ENCODE measurements at places on chromosomes 2 and 18. TPM values are rescaled to one million over a fixed set of nuclear protein-coding genes. Genes with fewer than 3 reads are reported as not detected.

The OR6B2 gene
- not detected for total RNA-seq

The SLC30A3 gene
- total RNA-seq, result 4.3 TPM

The GNAL gene
- 24.5 TPM for total RNA-seq

The CDK5R2 gene
- total RNA-seq, result 0.18 TPM

The EVA1A gene
- 0.53 TPM for total RNA-seq

The SLC39A10 gene
- 45.5 TPM for total RNA-seq

The IL1F10 gene
- not detected for total RNA-seq

The ACVR2A gene
- 16.4 TPM for total RNA-seq

The B3GNT7 gene
- total RNA-seq, result 3.6 TPM

The VSNL1 gene
- total RNA-seq, result 0.60 TPM

The TFCP2L1 gene
- total RNA-seq, result 17.8 TPM

The ERMN gene
- total RNA-seq, result 0.61 TPM

The TNS1 gene
- 16.1 TPM for total RNA-seq

The OTOS gene
- not detected for total RNA-seq
